DND-41 (cell line): ENCODE measurements at places on chromosomes 11 and 22.

- DNase-seq, result no peak
Observed at GRCh38 chr11:71504531-71504930, 22.5 kb upstream of the KRTAP5-7 start.

DNA sequence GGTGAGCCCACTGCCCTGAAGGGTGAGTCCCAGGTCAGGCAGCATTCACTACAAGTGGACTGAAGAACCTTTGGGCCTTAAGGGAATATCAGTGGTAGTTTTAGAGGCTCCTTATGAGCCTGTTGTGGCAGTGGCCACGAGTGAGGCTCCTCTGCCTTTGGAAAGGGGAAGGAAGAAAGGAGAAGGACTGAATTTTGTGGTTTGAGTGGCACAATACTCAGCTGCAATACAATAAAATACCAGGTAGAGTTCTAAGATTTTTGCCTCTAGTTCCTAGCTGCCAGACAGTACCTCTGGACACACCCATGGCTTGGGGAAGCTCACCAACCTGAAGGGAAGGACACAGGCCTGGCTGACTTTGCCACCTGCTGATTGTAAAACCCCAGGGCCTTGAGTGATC, 260.9 kb downstream of the DYNC2H1 start:
- DNase-seq, result no peak

GRCh38 chr11:72626414-72626936, 47.7 kb downstream of the PDE2A start:
- DNase-seq, result no peak

GRCh38 chr22:23823331-23823791, 15.4 kb downstream of the DERL3 start:
- DNase-seq, result no peak

DNA sequence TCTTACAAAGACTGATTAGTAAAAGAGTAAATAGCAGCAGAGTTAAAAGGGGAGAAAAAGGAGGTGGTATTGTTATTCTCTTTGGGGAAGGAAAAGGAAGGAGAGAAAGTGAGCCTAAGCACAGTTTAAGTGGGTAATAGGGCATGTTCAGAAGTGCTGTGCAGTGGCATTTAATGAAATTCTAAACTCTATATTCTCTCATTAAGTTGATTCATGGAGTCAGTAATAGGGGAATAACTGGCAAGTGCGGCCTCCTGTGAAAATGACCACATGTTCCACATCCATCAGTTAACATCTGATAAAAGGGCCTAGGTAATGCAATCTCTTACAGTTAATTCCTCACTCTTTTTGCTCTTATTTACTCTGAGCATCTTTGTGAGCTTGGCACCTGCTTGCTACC, 516.7 kb downstream of the JRKL start:
- DNase-seq, result no peak

DNA sequence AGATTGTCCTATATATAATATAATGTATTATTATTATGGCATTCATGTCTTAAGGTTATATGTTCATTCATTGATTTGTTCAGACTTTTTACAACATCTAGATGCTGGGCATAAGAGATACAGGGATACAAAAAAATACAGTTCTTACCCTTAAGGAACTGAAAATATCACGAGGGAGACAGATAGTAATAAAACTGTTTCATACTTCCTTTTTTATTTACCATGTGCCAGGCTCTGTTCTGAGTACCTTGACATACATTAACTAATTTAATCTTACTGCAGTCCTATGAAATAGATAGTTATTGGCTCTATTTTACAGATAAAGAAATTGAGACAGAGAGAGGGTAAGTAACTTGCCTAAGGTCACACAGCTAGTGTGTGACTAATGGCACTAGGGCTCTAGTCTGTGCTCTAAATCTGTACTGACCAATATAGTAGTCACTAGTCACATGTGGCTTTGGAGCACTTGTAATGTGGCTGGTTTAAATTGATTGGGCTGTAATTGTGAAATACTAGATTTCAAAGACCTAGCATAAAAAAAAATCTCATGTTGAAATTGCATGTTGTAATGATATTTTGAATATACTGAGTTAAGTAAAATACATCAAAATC, 21.3 kb downstream of the TRIM44 start:
- no peak for DNase-seq

GRCh38 chr11:35166369-35167360, 27.7 kb downstream of the CD44 start:
- DNase-seq, result no peak

GRCh38 chr11:132028380-132029240, 658.2 kb downstream of the NTM start:
- peak; percentile 64 for DNase-seq

DNA sequence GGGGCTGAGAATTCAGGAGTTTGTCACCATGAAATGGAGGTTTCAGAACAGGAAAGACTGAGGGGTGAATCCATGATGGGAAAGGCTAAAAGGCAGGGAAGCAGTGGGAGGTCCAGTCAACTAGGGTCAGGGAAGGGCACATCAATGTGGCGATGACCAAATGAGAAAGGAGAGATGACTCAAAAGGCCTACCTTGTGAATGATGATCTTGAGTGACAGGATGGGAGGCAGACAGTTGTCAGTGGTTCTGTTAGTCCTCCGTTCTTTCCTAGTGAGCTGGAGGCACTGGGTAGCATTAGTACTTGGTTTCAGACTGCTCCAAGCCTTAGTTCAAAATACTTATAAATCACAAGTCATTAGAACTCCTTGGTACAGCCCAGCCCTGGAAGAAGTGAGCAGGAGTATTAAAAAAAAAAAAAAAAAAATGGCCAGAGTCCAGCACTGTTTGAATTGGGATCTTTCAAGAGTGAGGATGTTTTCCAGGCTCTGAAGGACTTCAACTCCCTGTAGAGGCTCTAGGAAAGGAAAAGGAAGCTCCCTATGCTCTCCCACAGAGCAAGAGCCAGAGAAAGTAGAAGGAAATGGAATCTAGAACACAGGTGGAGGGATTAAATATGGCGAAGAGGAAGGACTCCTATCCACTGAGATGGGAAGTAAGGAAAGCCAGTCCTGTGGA, 8.3 kb upstream of the DCHS1 start:
- no peak for DNase-seq

DNA sequence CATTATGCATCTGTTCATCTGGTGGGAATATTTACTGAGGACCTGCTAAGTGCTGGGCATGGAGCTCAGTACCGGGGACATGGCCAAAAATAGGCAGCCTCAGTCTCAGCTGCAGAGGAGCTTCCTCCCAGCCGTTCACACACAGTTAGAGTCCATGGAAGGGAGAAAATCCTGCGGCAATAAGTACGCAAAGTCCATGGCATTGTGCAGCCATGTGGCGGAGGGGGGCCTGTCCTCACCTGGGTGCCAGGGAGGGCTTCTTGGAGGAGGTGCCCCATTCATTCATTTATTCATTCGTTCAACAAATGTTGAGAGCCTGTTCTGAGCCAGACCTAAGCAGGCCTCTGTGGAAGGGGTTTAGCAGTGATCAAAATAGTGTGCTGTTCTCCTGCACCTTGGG, 59.3 kb upstream of the ANO1 start:
- DNase-seq, result no peak

DNA sequence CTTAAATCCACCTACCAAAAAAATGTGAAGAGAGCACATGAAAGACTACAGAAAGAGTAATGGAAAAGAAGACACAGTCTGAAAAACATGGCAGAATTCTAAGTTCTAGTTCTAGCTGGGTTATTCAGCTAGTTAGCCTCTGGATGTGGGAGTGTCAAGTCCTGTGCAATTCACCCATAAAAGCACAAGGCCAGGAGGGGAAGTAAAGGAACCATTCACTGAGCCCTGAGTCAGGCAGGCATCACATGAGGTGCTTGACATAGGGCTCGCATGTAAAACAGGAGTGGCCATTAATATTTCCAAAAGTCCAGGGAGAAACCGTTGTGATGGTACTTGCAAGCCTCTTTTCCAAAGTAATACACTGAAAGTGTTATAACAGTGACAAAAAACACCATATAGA, 103.7 kb downstream of the GAB2 start:
- DNase-seq, result no peak

DNA sequence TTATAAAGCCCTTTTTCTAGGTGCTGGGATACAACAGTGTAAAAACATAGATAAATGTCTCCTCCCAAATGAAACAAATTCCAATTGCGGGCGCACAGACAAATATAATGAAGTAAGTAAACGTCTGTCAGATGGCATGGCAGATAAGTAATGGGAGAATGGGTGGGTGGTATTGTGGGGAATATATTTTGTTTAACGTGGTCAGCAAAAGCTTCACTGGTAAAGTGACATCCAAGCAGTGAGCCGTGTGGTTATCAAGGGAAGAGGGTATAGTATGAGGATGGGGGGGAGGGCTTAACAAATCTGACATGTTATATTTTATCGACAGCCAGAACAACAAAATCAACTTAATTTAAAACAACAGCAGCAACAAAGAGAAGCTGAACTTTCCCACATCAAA, 1.2 kb downstream of the SVIP start:
- peak; percentile 7 for DNase-seq

DNA sequence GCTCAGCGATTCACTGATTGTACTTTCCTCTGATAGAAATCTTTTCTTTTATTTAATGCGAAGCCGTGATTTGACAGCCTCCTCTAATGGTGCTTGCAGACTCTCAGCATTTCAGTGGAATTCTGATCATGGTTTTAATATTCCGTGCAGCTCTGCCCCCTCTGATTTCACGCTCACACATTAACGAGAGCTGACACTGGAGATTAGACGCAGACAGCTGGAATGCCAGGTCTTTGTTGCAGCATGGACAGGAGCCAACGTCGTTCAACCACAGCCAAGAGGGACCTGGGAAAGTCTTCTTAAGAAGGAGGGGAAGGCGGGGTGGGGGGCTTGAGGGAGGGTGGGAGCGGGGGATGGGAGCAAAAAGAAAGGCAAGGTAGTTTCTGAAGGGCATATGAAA, 186.4 kb downstream of the BLID start:
- no peak for DNase-seq
